CD8-positive, alpha-beta T cell (primary cell): ENCODE measurements at places on chromosomes 7 and 10.

DNA sequence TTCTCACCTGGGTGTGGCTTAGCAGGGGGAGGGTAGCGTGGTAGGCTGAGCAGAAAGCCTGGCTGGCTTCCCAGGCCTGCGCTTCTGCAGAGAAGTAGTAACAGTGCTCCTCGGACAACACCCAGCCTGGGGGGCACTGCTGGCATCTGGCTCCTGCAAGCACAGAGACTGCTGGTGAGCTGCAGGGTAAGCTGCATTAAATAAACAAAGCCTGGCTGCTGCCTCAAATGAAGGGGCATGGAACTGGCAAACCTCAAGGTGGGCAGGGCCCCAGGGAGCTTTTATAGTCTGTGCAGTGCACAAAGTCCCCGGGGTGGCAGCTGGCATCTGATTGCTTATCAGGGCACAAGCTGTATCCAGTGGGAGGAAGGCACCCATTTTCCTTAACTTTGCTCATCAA, 3.9 kb downstream of the KLRG2 start:
- DNase-seq: no peak

DNA sequence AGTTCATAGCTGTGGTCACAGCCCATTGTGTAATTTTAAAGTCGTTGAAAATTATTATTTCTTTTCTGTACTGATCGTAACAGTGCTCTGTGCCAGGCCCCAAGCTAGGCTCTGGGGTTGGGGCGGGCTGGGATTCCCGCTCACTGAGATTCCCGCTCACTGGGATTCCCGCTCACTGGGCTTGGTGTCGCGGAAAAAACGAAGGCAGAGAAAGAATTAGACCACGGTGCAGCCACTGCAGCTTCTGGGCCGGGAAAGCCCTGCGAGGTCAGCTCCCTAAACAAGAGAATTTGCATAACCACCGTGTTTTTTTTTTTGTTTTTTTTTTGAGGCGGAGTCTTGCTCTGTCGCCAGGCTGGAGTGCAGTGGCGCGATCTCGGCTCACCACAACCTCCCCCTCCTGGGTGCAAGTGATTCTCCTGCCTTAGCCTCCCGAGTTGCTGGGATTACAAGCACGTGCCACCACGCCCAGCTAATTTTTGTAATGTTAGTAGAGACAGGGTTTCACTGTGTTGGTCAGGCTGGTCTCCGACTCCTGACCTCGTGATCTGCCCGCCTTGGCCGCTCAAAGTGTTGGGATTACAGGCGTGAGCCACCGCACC, 31.2 kb downstream of the FOXK1 start:
- no peak for DNase-seq

DNA sequence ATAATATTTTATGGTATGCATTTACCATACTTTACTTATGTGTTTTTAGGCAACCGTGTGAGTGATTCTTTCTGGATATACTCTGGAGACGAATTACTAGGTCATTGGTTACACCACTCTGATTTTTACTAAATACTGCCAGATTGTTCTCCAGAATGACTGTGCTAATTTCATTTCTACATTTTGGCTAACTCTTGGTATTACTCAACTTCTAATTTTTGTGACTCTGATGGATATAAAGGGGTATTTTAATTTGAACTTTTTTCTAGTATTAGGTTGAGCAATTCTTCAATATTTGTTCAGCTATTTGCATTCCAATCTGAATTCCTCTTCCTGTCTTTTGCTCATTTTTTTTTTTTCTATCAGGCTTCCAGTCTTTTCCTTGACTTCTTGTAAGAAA, 223.6 kb downstream of the MDFIC start:
- no peak for DNase-seq

DNA sequence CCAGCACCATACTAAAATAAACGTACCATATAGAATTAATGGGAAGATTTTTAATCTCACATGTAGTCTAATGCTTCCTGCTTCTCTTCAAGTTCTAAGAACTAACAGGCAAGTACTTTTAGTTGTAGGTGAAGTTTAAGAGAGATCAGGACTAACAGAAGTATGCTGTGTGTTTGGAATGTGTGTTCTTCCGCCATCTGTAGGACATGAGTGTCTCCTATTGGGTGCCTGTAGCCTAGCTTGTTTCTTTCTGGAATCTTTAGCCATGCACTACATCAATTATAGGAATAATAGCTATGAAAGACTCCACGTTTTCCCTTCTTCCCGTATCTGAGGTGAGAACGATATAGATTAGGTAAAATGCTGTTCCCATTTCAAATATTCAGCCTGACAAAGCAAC, 140.2 kb upstream of the AHR start:
- DNase-seq: no peak

- DNase-seq: no peak
Measured at GRCh38 chr7:128710481-128710880, 28.7 kb upstream of the CALU start.

DNA sequence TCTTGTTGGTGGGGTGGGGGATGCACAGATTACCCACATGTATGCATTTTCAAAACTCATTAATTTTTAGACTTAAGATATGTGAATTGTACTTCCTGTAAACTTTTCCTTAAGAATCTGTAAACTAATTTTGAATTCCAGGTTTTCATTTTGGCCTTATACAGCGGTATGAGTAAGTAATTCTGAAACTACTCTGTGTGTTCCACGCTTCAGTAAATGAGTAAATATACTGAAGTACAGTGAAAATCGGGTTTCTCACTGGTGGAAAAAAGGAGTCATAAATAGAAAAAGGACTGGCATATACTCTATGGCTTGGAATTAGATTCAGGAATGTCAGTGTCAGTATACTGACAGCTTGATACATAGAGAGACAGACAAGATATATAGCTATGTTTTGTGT, 72.8 kb downstream of the CTTNBP2 start:
- no peak for DNase-seq

GRCh38 chr10:123044391-123044790, 35.6 kb downstream of the ACADSB start:
- no peak for DNase-seq

DNA sequence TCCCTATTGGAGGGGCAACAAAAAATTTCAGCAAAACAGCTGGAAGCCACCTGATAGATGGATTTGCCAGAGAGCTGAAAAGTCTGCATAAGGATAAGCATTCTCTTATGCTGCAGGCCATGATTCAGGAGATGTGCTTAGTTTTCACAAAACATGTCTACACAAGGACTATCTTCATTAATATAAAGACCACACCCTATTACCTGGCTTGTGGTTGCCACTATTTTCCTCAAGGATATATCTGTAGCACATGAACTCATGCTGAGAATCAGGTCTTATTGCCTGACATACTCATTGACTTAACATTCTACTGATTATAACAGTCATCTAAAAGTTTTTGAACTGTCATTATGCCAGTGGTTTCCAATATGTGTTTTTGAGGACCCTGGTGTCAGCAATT, 7.1 kb upstream of the COL17A1 start:
- DNase-seq: no peak

DNA sequence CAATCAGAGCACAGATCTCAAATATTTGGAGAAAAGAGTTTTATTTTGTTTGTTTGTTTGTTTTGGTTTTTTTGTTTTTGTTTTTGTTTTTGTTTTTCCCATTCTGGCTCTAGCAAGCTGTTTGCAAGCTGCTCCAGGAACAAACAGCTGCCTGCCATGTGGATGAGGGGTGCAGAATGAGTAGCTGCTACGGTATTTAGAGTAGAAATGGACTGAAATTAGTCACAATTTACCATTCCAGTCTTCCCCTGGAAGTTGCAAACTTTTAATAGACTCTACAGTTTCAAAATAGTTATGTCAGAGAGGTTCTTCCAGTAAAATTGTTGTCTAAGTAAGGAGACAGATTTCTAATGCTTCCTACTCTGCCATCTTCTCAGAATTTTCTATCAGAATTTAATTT, 27.1 kb upstream of the TAS2R16 start:
- DNase-seq: no peak

GRCh38 chr10:126569513-126570244, 100.8 kb downstream of the C10orf90 start:
- DNase-seq: no peak

DNA sequence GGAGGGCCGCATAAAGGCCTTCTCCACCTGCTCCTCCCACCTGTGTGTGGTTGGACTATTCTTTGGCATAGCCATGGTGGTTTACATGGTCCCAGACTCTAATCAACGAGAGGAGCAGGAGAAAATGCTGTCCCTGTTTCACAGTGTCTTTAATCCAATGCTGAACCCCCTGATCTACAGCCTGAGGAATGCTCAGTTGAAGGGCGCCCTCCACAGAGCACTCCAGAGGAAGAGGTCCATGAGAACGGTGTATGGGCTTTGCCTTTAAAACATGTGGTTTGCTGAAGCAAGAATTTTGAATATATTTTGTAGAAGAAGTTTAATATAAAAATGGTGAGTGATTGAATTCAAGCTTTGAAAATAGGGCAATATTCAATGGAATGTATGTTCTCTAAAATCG, 889 bp downstream of the OR2A2 start:
- DNase-seq: no peak

DNA sequence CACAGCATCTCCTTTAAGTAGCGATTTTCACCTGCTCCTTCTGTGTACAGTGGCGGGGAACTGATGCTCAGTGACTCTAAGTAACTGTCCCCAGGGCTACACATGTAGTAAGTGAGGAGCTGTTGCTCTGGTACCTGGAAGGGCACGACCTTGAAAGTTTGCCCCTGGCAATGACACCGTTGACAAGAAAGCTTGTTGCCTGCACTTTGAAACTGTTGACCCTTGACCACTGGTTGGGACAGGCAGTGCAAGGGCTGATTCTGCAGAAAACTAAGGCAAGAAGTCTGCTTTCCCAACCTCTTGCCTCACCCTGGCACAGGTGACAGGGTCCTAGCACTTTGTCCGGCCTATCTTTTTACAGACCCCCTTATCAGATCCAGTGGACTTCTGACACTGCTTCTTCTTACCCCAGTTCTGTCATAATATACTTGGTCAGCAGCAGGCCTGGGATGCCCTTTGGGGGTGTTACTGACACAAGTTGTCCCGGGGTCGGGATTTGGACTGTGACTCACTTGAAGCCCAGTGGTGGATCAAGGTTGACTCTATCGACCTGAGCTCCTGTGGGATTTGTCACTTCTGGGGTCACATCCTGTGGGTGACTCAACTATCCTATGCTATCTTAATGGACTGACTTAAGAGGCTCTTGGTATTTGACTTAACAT, 5.8 kb downstream of the ACSL5 start:
- no peak for DNase-seq

- no peak for DNase-seq
Measured at GRCh38 chr10:24545585-24545984, 178.1 kb downstream of the ARHGAP21 start.

GRCh38 chr7:50283731-50284130, 20.8 kb upstream of the IKZF1 start:
- DNase-seq: no peak

GRCh38 chr10:105347487-105347886, 706.4 kb downstream of the SORCS3 start:
- no peak for DNase-seq
